ENCODE measurements at places on chromosomes 7 and 10. TPM values are rescaled to one million over a fixed set of nuclear protein-coding genes. Genes with fewer than 3 reads are reported as not detected.

The NSUN5 gene
- polyA plus RNA-seq = 21.1 TPM

The ARHGAP19 gene
- polyA plus RNA-seq = 10.5 TPM

The TRPV5 gene
- 0.15 TPM for polyA plus RNA-seq

DNA sequence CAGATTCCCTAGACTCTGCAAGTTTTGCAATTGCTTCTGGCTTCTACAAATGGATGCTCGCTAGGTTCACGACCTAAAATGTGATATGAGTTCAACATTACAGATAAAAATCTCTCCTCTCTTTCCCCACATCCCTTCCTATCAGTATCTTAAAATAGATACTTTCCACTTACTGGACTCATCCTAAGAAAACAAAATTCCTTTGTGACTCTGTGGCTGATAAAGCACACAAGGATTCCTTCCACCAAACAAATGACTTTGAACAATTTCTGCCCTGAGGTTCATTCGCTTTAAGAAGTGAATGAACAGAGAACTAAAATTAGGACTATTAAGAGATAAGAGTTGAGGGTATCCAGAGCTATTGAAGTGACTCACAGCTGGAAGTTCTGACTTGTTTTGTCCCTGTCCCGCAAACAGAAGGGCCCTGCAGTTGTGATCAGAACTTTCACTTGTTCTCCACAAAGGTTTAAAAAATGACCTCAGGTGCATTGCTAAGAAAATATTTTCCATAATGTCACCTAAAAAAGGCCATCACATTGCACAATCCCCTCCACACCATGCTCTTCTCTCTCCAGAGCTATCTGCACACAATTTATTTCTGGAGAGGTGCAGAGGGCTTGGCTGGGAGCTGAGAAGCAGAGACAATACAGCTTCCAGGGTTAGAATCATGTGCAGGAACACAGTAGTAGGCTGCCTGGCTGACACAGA lies 96.1 kb downstream of the PIP4K2A start:
- DNase-seq = no peak

DNA sequence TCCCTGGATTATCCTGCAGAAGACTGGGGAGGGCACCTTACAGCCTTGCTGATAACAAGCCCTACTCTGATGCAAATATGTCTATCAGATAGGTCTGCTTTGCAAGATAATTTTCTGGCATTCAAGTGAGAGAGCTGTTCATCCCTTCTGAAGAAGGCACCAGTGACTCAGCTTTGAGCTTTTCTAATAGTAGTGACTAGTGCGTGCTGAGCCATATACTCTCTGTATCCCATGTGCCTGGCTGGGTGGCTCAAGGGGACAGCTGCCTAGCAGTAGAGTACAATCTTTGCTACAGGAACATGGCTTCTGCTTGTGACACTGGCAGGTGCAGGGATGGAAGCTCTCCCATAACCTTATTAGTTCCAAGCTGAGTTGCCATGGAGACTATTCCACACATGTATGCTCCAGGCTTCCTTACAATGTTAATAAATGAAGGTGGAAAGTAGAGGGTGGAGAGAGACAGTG lies 35.0 kb upstream of the ABCB4 start:
- DNase-seq = peak; percentile 44

DNA sequence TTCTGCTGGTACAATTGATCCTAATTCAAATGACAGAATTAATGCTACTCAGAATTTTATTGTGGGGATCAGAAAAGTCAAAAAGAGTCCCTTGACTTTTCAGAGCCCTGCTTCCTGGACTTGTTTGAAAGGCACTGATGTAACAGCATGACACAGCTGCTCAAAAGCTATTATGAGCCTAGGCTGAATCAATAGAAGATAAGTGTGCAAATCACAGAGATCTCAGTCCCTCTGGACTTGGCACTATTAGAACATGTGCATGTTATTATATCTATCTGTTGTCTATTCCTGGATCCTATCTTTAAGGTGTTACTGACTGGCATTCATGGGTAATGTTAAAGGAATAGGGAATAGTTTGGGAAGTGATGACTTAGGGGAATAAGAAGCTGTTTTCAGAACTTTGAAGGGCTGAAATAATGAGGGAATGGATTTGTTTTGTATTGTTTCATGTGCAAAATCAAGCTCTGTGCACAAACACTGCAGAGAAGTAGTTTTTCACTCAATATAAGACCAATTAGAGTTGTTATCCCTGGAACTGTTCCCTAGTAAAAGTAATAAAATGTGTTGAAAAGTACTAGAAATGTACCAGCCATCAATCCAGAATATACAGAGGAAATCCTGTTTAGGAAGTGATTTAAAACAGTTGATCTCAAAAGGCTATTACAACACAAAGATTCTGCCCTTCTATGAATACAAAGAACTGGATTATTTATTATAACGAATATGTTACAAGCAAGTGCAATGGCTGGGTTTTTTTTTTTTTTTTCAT lies 814.9 kb upstream of the C7orf33 start:
- DNase-seq = no peak

DNA sequence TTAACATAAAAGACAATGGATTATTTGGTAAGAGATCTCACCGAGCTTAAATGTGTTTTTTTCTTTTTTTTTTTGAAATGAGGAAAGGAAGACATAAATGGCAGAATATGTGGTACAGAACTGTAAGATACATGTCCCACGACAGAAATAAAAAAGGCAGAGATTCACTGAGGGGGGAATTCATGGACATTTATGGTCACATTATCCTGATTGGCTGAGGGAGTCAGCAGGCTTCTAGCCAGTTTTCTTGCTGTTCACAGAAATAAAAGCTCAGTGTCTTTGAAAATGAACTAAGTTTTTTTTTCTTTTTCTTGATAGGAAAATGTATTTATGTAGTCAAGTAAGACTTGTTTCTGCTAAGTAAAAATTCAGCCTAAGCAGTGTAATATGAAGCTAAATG lies 8.2 kb upstream of the FAS start:
- DNase-seq = no peak

DNA sequence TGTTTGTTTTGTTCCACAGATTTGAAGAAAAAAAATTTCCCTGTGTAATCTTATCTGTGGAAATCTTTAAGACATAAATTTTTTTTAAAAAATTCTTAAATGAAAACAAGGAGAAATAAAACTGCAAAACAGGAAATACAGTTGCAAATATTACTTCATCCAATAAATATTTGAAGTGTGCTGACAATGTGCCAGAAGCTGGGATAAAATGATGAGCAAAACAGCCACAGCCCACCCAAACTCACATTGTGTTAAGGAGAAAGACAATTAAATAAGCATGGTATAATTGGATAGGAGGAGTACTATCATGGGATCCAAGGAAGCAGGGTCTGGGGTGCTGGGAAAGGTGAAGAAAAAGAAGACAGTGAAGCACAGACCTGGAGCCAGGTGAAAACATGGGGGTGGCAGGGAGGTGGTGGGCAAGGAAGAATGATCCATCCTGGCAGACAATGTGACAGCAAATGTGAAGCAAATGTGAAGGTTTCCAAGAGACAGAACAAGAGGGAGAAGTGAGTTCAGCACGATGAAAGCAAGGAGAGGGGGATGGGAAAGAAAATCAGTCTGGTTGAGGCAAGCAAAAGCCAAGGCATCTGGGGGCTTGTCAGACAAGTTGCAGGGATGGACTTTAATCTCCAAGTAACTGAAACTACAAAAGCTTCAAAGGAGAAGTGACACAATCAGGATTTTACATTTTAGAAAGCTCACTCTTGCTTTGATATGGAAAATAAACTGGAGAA lies 135.9 kb downstream of the HIBADH start:
- no peak for DNase-seq

DNA sequence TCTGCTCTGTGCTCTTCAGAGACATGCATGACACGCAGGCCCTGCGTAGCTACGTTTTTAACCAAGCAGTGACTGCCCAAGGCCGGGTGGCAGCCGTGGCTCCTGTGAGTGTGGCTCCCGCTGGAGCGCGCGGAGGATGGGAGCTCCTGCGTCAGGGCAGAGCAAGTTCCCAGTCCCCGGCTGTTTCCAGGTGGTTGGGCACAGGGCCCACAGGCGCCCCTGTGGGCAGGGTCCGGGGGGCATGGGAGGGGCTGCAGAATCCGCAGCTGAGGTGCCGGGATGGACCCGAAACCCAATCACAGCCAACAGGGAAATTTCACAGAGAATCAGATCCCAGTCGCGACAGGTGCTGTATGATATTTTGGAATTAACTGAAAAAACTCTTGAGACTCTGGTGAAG lies 9.8 kb downstream of the NKX6-2 start:
- no peak for DNase-seq

- DNase-seq = no peak
Observed at GRCh38 chr10:103761075-103761920, 94.1 kb downstream of the SH3PXD2A start.

- no peak for DNase-seq
Observed at GRCh38 chr7:2461268-2462026, 14.8 kb downstream of the GRIFIN start.

All from forelimb muscle (tissue), 1 donor.